NCI-H1105 (cell line): ENCODE measurements at places on chromosomes 1 and 21.

- no peak for DNase-seq
Measured at GRCh38 chr1:213852107-213852506, 135.7 kb upstream of the PROX1 start.

DNA sequence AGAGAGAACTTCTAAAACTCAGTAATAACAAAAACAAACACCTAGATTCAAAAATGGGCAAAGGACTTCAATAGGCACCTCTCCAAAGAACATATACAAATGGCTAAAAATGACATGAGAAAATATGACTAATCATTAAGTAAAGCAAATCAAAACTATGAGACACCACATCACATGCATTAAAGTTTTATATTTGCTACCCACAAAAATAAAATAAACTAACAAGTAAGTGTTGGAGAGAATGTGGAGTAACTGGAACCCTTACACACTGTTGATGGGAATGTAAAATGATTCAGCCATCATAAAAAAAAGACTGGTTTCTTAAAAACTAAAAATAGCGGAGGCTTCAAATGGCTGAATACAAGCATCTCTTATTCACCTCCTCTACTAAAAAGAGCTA, 262.1 kb upstream of the PKN2 start:
- no peak for DNase-seq

DNA sequence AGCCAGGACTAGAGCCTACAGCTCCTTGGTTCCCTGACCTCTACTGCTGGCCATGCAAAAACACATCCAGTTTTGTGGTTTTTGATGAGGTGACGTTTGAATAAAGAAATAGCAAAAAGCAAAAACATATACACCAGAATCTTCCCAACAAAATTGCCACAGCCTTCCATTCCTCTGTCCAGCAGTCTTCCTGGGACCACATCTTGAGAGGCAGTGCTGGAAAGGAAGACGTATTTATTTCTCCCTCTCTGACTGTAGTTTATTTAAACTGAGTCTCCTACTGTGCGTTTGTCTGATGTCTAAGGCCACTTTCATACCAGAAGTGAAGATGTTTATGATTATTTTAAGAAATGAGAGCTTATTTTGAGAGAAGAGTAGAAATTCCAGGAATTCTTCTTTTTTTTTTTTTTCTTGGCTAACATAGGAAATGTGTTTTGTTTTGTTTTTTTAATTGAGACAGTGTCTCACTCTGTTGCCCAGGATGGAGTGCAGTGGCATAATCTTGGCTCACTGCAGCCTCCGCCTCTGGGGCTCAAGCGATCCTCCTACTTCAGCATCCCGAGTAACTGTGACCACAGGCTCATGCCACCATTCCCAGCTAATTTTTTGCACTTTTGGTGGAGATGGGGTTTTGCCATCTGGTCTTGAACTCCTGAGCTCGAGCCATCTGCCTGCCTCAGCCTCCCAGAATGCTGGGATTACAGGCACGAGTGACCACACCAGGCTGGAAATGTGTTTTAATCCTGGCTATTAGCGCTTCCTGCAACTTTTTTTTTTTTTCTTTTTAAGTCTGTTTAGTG, 118.5 kb downstream of the ITSN1 start:
- DNase-seq = no peak

DNA sequence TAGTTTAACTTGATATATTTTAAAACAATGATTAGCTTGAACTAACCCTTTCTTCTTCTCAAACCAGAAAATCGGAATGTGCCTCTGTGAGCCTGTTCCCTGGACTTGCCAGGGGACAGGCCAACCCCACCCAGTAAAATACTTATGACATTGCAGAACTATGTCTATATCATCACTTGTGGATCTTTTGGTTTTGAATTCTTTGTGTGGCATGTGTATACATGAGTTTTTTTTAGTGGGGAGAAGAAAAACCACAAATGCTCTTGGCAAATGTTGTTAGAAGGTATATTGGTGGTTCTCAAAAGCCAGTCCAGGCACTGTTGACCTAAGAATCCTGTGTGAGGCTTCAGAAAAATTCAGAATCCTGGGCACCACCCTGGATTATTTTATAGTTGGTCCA, 347.4 kb downstream of the SIPA1L2 start:
- DNase-seq = no peak

- DNase-seq = peak; percentile 74
Measured at GRCh38 chr1:36369061-36369861, 16.5 kb downstream of the STK40 start.

- DNase-seq = no peak
Measured at GRCh38 chr1:180631194-180631765, 542 bp upstream of the XPR1 start.

GRCh38 chr1:26529655-26530409, at the start of gene RPS6KA1:
Gene RPS6KA1, plus strand, starts transcription at chr1:26529761. Its CDS starts 160 bp downstream, at chr1:26529921.
- DNase-seq = peak; percentile 77

DNA sequence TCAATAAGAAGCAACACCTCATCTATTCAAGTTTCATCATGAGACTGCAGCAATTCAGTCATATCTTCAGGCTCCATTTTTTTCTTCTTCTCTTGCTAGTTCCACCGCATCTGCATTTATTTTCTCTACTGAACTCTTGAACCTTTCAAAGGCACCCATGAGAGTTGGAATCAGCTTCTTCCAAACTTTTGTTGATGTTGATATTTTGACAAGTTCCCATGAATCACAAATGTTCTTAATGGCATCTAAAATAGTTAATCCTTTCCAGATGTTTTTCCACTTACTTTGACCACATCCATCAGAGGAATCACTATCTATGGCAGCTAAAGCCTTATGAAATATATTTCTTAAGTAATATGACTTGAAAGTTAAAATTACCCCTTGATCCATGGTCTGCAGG, 434.3 kb downstream of the GPATCH2 start:
- no peak for DNase-seq

DNA sequence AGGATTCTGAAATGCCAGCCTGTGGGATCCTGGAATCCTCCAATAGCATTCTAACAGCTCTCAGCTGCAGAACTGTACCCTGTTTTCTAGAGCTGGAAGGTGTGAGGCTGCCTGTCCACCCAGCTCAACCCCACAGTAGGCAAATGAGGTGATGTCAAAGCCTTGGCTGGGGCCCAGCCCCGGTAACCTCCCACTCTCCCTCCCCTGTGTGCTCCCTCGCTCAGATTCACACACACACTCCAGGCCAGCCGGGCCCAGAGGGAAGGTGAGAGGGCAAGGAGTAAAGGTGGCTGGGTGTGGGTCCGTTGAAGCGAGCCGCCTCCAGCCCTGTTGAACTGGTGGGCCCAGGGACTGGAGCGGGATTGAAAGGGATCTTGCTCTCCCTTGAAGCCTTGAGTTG, at the start of gene BSND:
BSND (plus strand) TSS at position 257 of the 400 bp plus-strand sequence. CDS start 254 bp downstream, outside the sequence.
- DNase-seq = no peak

DNA sequence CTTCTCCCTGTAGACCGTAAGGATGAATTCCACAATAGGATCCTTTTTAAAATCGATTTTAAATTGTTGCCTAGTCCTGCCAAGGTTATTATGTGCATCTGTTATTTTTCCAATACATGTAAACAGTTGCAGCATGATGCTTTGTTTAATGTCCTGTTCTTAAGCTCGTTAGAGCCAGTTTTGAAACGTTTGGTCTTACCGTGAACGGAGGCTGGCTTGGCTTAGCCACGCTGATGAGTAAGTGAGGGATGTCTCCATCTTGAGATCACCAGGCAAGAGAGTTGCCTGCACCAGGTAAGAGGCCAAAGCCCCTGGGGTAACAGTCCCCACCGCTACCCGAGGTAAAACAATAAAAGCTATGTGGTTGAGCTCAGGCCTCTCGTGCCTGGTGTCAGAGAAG, 17.3 kb downstream of the CSTB start:
- no peak for DNase-seq

DNA sequence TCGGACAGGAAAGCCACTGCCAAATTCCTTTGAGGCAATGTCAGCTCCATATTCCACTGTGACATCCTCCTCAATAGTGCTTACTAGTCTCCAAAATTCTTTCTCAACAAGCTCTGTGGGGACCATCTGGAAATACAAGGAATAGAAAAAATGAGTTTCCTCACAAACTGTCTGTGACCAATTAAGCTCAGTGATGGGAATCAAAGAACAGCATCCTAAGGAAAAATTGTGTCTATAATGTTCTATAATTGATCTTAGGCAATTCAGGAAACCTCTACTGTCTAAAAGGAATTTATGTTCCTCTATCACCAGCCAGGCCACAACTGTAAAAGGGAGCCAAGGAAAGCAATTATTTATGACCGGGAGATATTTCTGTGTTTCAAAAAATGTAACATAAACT, 46.1 kb upstream of the SYT2 start:
- no peak for DNase-seq

- no peak for DNase-seq
Measured at GRCh38 chr1:3295846-3296245, 158.6 kb upstream of the ARHGEF16 start.

GRCh38 chr21:25556091-25556490, 51.2 kb downstream of the MRPL39 start:
- DNase-seq = no peak

GRCh38 chr1:15961492-15961891, 14.4 kb downstream of the ZBTB17 start:
- DNase-seq = no peak

DNA sequence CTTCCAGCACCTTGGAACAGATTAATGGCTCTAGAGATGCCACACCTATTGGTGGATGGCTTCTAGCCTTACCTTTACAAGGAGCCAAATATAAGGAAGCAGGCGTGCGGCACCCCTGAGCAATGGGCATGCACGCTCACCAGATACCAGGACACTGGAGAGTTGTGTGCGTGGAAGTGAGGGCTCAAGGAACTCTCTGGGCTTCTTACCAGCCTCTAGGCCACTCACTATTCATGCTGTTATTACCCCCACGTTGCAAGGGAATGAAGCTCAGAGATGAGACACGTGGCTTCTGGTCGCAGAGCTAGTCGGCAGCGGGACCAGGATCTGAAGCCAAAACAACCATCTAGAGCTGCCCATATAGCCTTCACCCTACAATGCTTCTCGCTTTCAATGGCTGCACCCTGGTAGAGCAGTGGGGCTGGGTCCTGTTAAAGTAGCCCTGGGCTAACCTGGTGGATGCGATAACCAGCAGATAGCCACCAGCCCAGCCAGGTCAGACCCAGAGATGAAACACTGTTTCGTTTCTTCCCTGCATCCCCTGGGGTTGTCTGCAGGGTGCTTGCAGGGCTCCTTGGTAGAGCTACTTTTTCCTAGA, 396.4 kb upstream of the VAMP3 start:
- DNase-seq = no peak

- DNase-seq = no peak
Measured at GRCh38 chr1:2349806-2350205, 41.5 kb downstream of the MORN1 start.

DNA sequence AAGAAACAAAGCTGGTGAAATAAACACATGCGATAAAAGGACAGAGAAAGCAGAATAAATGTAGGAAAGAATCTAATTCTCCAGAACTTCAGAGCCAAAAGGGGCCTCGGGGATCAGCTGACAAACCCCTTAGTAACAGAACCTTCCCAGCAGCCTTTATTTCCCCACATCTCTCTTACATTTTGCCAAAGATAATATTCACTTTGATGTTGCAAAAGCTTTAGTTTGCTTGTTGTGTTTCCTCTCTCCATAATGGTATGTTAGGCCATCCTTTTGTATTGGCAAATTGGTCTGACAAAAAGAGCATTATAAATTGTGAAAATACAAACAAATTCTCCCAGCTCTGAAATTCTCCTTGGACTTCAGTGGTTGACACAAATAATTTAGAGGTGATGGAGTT, 54.9 kb downstream of the OPTC start:
- DNase-seq = no peak

DNA sequence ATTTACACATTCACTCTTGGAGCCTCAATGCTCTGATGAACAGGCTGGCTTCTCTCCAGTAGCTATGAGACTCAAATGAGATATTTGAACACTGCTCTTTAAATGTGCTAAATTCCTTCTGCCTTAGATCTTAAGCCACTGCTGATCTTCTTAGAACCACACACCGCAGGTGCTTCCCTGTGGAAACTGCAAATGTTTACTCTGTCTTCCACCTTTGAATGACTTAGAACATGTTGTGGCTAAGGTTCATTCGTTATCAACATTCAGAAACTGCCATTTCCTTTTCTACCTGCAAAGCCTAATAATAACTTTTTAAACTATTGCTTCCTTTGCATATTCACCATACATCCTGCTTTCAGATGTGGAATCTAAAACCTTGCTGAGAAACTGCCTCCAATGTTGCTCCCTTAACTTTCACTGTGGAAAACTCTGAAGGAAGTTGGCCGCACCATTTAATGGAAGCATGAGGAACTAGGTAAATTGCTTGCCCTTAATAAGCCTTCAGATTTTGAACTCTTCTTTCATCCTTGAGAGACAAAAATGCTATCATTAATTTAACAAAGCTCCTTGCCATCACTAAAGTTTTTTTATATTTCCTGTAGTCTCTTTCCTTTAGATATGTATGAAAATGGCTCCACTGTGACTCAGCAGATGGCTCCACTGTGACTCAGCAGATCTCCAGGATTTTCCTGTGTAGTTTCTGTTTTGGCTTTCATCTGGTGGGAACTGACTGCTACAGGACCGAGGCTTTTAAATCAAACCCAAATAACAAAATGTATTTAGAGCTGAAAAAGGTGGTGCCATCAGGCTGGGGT, 143.8 kb downstream of the TNFSF18 start:
- DNase-seq = no peak

DNA sequence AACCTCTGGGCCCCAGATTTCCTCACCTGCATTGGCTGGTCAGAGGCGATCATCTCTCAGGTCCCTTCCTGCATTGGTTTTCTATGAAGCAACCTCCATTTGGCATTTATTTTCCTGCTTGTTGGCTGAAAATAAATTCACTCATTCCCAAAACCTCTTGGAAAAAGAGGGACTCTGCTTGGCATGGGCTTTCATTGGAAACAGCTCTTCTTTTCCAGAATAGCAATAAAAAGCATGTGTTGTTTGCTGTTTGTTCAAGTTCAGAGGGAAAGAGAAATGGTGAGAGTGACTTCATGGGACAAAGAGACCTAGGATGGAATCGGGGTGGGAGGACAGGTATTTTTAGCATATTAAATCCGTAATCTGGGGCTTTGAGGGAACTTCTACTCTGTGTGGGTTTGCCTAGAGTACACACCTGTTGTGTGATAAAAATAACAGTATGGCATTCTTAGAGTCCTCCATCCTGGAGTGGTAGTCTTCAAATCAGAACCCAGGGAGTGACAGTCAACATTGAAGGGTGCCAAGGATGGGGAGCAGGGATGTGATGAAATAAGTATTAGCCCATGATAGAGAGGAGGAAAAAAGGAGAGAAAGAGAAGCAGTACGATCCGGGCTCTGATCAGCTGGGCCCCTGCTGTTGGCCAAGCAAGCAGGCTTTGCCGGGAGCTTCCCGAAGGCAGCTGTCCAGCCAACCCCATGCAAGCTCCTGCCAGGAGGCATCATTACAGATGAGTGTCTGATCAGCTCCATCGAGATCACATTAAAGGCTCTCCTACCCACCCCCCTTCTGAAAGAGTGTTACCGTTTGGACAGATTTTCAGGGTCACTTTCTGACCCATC, 131.9 kb upstream of the NFIA start:
- no peak for DNase-seq

- no peak for DNase-seq
Measured at GRCh38 chr1:221867003-221867402, 125.1 kb upstream of the DUSP10 start.

DNA sequence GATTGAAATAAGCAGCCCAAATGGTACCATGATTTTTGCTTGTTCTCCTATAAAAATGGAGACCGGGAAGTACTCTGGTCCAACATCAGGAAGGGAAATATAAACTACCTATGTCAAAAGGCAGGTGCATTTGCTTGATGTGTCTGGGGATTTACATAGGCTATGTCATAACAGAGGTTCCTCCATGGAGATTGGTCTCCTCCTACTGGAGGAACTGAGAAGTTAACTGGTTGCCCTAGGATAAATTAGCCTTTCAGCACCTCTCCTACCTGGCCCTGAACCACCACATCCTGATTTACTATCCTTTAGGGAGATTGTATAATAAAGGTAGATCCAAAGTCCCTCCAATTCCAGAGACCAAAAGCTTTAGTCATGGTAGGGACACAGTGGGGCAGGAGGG, 1109.3 kb upstream of the B3GALT2 start:
- no peak for DNase-seq
